Sigmoid colon (tissue), 7 donors: ENCODE measurements at places on chromosomes 12 and 14. TPM values are rescaled to one million over a fixed set of nuclear protein-coding genes. Genes with fewer than 3 reads are reported as not detected.

GRCh38 chr14:29064305-29064900 is 297.8 kb downstream of the FOXG1 start:
- DNase-seq, result no peak
- no peaks in the 10 kb centered on the region for H3K36me3 ChIP-seq
- H3K4me3 ChIP-seq, result no peak overlapping the region
- no peaks in the 10 kb centered on the region for H3K27me3 ChIP-seq

DNA sequence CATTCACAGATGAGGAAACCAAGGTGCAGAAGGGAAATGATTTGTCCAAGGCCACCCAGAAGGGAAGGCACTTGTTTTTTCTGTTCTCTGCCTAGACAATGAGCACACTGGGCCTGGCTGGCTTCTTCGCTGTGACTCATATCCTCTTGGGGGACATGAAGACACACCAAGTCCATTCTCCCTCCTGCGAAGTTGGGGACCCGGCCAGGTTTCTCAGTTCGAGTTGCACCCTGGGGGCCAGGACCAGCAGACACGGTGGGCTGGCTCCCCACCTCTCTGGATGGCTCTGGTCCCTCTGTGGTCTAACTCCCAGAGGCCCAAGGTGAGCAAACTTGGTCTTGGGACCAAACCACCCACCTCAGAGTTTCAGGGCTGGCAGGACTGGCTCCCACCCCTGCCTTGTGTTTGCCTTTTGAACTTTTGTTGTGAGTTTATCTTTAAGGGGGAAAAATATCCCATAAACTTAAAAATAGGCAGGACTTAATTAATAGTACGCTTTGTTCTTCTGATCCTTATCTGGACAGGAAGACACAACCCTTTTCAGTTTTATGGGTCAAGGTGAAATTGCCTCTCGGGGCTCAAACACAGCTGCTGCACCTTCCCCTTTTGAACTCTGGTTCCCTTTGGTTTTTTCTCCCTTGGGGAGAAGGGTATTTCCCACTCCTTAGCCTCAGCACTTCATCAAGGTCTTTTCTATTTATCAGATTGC is 9.0 kb upstream of the MLEC start:
- no peaks in the 10 kb centered on the region for H3K27me3 ChIP-seq
- no peaks in the 10 kb centered on the region for H3K4me1 ChIP-seq
- no peaks in the 10 kb centered on the region for H3K36me3 ChIP-seq
- no peak for DNase-seq
- no peak overlapping the region for H3K27ac ChIP-seq

GRCh38 chr14:65926935-65927700 is 514.6 kb downstream of the FUT8 start:
- H3K36me3 ChIP-seq, result no peaks in the 10 kb centered on the region
- H3K4me1 ChIP-seq, result no peaks in the 10 kb centered on the region
- no peak overlapping the region for H3K4me3 ChIP-seq
- H3K27me3 ChIP-seq, result peaks cover 12% of the 10 kb centered on the region
- no peak overlapping the region for H3K27ac ChIP-seq

DNA sequence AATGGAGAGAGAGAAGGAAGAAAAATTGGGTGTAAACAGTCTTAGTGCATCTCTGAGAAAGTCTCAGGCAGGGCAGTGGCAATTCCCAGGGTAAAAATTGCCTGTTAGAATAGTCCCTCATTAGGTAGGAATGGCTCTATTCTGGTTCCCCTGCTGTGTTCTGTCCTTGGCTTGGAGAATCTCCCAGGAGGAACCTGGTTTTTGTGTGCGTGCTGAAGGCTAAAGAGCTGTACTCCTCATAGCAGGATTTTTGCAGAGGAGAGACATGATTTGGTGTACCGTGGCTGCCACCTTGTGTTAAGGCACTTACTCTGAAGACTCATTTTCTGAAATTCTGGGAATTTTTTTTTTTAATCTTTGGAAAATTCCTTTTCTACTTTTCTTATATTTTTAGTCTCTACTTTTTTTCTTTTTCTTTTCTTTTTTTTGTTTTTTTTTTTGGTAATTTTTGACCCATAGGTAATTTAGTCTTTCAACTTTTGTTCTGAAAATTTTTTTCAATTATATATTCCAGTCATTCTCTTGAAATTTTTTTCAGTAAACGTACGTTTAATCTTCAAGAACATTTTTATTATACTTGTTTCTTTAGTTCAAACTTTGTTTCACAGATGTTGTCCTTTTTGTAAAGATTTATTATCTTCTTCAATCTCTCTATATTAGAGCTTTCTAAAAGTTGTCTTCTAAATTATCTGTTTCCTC is 63.8 kb downstream of the FBXO33 start:
- peak; percentile 74 for DNase-seq
- H3K4me3 ChIP-seq, result no peak overlapping the region
- no peaks in the 10 kb centered on the region for H3K27me3 ChIP-seq
- no peaks in the 10 kb centered on the region for H3K4me1 ChIP-seq
- H3K36me3 ChIP-seq, result peaks cover 4% of the 10 kb centered on the region
- no peak overlapping the region for H3K27ac ChIP-seq

GRCh38 chr12:65496617-65497016 is 218.1 kb downstream of the MSRB3 start:
- H3K4me3 ChIP-seq, result no peak overlapping the region
- H3K27me3 ChIP-seq, result no peaks in the 10 kb centered on the region
- H3K36me3 ChIP-seq, result no peaks in the 10 kb centered on the region
- H3K4me1 ChIP-seq, result no peaks in the 10 kb centered on the region

DNA sequence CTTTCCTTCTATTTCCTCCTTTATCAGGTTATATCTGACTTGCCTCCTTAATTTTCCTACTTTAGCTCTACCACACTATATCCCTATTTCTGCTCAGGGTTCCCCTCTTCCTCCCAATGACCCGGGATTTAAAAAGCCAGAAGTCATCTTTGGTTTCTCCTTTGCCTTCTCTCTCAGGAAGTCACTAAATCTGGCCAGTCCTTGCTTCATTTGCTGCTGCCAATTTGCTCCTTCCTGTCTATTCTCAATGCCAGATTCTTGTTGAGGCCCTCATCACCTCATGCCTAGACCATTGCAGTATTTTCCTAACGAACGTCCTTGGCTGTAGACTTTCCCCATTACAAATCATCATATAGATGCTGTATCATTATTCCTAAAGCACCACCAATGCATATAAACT is 26.5 kb upstream of the NID2 start:
- H3K4me3 ChIP-seq, result no peak overlapping the region
- no peak overlapping the region for H3K27ac ChIP-seq
- peaks cover 3% of the 10 kb centered on the region for H3K4me1 ChIP-seq

DNA sequence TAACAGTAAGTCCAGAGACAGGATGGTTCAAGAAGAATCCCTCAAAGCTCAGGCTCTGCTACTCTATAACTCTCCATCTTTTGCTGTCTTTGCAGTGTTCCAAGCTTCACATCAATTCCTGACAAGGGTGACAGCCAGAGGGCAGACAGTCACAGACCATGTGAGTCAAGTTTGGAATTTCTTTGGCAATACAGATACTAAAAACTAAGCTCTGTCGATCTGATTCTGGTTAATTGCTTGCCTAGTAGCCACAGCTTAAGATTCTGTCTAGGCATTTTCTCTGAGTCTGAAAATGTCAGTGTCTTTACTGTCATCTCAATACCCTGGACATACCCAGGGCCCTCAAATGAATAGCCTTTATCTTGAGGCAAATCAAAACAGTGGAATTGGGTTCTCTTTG is 153.7 kb downstream of the CEP128 start:
- no peak overlapping the region for H3K4me3 ChIP-seq
- no peaks in the 10 kb centered on the region for H3K27me3 ChIP-seq
- no peaks in the 10 kb centered on the region for H3K36me3 ChIP-seq
- no peak for DNase-seq
- H3K27ac ChIP-seq, result no peak overlapping the region

GRCh38 chr14:55339770-55340169 is 68.5 kb downstream of the FBXO34 start:
- no peaks in the 10 kb centered on the region for H3K36me3 ChIP-seq
- H3K27me3 ChIP-seq, result no peaks in the 10 kb centered on the region
- DNase-seq, result no peak
- H3K4me3 ChIP-seq, result no peak overlapping the region
- no peaks in the 10 kb centered on the region for H3K4me1 ChIP-seq
- no peak overlapping the region for H3K27ac ChIP-seq

- no peaks in the 10 kb centered on the region for H3K4me1 ChIP-seq
- no peak overlapping the region for H3K4me3 ChIP-seq
- H3K27ac ChIP-seq, result no peak overlapping the region
- no peaks in the 10 kb centered on the region for H3K27me3 ChIP-seq
- H3K36me3 ChIP-seq, result no peaks in the 10 kb centered on the region
- DNase-seq, result no peak
Observed at GRCh38 chr12:91513313-91513712, 330.7 kb upstream of the DCN start.

- no peaks in the 10 kb centered on the region for H3K27me3 ChIP-seq
- no peak overlapping the region for H3K4me3 ChIP-seq
- DNase-seq, result no peak
- no peak overlapping the region for H3K27ac ChIP-seq
Observed at GRCh38 chr14:76525106-76525821, 149.3 kb downstream of the ESRRB start.

DNA sequence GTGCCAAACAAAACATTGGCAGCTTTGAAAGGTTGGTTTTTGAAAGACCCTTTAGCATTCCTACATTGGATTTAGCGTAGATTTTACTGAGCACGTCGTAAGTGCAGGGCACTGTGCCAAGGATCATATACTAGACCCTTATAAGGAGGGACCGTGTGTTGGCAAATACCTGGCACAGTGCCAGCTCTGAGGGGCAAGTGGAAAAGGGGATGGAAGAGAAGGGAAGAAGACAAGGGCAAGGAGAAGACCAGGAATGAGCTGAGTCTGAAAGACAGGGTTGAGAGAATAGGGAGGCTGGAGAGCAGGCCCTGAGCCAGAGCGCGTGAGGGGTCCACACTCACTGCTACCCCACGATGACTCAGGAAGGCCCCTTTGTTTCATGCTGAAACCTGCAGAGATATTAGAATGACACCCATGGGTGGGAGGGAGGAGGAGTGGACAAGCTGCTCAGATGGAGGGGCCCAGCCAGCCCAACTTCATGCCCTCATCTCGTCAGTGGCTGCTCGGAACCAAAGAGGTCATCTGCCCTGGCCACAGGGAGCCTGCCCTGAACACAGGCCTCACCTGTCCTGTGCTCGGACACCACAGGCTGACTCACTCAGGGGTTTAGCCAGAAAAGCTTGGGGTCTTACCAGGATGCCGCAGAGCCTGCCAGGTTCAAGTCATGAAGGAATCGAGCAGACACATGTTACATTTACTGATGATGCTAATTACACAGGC is 25.0 kb downstream of the RAB35 start:
- H3K36me3 ChIP-seq, result peaks cover 10% of the 10 kb centered on the region
- H3K4me3 ChIP-seq, result no peak overlapping the region
- H3K4me1 ChIP-seq, result peaks cover 17% of the 10 kb centered on the region
- DNase-seq, result no peak
- H3K27ac ChIP-seq, result no peak overlapping the region

DNA sequence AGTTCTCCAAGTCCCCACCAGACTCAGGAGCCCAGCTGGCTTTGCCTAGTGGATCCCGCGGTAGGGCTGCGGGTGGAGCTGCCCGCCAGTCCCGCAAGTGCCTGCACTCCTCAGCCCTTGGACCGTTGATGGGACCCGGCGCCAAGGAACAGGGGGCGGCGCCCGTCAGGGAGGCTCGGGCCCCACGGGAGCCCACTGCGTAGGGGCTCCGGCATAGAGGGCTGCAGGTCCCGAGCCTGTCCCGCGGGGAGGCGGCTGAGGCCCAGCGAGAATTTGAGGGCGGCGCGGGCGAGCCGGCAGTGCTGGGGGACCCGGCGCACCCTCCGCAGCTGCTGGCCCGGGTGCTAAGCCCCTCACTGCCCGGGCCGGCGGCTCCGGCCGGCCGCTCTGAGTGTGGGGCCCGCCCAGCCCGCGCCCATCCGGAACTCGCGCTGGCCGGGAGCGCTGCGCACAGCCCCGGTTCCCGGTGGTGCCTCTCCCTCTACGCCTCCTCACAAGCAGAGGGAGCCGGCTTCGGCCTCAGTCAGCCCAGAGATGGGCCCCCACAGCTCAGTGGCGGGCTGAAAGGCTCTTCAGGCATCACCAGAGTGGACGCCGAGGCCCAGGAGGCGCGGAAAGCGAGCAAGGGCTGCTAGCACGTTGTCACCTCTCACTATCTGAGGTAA is 452.4 kb upstream of the LRFN5 start:
- no peaks in the 10 kb centered on the region for H3K4me1 ChIP-seq
- no peak overlapping the region for H3K4me3 ChIP-seq
- H3K36me3 ChIP-seq, result no peaks in the 10 kb centered on the region
- H3K27me3 ChIP-seq, result no peaks in the 10 kb centered on the region
- no peak overlapping the region for H3K27ac ChIP-seq

- H3K4me3 ChIP-seq, result no peak overlapping the region
- H3K4me1 ChIP-seq, result peaks cover 17% of the 10 kb centered on the region
- no peaks in the 10 kb centered on the region for H3K36me3 ChIP-seq
- H3K27ac ChIP-seq, result no peak overlapping the region
Observed at GRCh38 chr12:115204957-115205754, 521.2 kb upstream of the TBX3 start.

DNA sequence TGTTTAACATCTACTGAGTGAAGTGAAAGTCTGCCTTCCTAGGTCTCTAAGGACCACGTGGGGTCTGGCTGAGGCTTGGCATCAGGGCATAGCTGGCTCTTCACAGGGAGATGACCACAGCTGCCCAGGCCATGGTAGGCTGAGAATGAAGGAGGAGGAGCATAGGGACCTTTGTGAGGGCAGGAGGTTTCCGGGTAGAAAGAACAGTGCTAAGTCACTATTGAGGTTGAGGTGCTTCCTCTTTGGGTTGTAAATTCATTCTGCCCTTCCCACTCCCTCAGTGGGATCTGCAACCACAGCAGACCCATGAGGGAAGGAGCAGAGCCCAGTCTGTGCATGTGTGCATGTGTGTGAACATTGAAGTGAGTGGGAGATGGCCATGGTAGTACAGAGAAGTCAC is 909.6 kb downstream of the VRK1 start:
- H3K4me1 ChIP-seq, result no peaks in the 10 kb centered on the region
- no peak overlapping the region for H3K27ac ChIP-seq
- H3K27me3 ChIP-seq, result no peaks in the 10 kb centered on the region
- H3K36me3 ChIP-seq, result no peaks in the 10 kb centered on the region
- no peak overlapping the region for H3K4me3 ChIP-seq

The KCNH3 gene
- 0.14 TPM for total RNA-seq

The DAO gene
- not detected for total RNA-seq

The ARHGAP9 gene
- 4.3 TPM for total RNA-seq
